Hematopoietic multipotent progenitor cell treated with erythropoietin and hydrocortisone succinate and interleukin-3 and kit ligand, for 8 days (in vitro differentiated cells): ENCODE measurements at places on chromosomes 4 and X.

GRCh38 chr4:47032405-47033106 lies 1.2 kb downstream of the GABRB1 start:
- DNase-seq = peak; percentile 53

DNA sequence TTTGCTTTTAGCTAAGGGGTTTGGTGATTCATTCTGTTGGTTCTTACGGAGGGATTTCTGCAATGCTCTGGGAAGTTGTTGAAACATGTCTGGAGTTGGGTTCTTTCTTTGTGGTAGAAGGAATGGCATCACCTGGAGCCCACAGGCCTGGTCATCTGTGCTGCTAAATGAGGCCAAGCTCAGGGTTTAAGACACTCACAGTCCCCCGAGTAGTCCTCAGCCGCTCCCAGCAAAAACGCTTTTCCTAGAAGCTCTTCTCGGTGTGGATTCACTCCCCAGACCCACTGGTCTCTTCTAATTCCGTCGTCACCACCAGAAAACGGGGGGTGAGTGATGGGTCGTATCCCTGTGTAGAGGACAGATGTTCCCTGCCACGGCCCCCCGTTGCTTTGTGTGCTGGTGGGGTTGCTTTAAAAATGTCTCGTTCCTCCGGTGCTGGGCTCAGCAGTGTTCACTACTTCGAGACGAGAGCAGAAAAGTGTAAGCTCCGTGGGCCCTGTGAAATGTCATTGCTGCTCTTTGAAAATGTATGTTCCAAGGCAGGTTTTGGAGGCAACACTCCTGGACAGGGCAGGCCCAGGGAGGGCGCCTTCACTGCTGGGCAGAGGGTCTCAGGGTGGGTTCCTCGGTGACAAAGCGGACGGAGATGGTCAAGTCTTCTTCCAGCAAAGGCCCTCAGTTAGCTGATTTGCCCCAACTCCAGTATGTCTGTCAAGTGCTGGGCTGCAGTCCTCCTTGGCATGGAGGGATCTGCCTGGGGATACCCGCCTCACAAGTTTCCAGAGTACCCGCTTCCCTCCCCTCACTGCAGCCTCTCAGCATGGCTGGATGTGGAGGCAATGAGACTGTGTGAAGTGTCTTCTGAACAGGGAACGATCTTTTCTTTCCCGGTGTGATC lies 37.3 kb downstream of the PSAPL1 start:
- DNase-seq = no peak

DNA sequence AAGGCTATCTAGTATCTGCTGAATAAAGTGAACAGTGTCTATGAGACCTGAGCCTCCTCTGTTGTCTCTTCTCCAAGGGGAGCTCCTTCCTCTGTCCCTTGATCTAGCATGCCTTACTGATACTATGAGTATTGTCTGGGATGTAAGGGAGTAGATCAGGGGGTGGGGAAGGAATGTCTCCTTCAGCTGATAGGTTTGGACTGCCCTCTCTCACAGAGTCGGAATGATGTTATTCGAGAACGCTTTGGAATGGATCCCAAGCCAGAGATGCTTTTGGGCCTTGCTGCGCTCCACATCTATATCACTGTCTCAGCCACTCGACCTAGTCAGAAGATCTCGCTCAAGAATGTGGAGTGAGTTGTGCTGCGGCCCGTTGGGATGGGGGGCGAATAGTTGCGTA lies 68.3 kb upstream of the PRPS1 start:
- DNase-seq = no peak

GRCh38 chr4:185852961-185853360 lies 41.0 kb upstream of the SORBS2 start:
- no peak for DNase-seq

GRCh38 chr4:13527981-13528820 lies 16.1 kb downstream of the NKX3-2 start:
- no peak for DNase-seq

GRCh38 chrX:108186811-108187210 lies 95.2 kb downstream of the ATG4A start:
- DNase-seq = no peak

DNA sequence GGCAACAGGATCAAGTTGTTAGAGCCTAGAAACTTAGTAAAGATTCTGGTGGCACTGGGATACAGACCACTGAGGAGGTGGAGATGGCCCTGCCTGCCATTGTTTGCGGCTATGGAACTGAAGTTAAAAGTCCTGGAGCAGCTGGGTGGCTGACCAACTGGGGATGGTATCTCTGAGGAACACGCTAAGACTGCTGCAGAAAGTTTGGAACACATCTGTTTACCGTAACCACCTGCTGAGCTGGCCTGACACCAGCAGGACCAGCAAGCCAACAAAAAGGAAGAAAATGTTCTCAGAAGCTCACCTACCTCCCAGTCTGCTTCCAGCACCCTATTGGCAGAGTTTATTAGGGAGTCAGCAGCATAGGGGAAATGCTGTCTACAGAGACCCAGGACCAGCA lies 17.4 kb upstream of the PACRGL start:
- DNase-seq = no peak

GRCh38 chr4:8761167-8761823 lies 110.3 kb downstream of the HMX1 start:
- DNase-seq = no peak
